ENCODE measurements at places on chromosomes 7 and 10. TPM values are rescaled to one million over a fixed set of nuclear protein-coding genes. Genes with fewer than 3 reads are reported as not detected.

DNA sequence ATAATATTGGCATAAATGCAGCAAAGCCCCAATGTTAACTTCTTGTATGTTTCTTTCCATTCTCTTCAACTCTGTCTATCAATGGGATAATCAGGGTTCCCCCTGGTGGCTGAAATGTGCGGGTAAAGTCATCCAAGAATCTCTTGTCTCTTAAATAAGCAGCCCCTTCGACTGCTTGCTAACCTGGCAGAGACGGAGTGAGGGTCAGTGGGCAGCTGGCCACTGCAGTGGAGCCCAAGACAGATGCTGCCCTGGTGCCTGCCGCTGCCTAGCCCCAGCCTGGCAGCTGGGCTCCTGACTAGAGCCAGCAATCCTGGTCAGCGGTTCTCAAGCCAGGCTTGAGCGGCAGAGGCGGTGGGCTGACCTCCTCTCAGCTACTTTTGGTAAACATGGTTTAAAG lies 248.9 kb downstream of the COBL start:
- DNase-seq = peak; percentile 41

DNA sequence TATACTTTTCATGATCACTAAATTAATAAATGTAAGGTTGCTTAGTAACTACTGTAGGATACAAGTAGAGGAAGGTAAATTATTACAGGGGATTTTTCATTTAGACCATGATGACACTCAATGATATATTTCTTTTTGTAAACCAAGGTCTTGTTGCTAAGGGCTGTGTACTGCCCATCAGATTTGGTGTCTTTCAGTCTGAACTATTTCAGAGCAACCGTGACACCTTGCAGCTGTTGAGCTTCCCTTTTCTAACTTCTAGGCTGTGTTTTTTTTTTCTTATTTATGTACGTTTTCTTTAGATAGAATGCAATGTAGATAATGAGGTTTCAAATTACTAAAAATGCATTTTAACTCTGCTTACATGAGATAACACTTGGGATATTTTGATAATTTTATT lies 292.0 kb upstream of the MBL2 start:
- DNase-seq = no peak

The NUTM2D gene
- 1.6 TPM for total RNA-seq

DNA sequence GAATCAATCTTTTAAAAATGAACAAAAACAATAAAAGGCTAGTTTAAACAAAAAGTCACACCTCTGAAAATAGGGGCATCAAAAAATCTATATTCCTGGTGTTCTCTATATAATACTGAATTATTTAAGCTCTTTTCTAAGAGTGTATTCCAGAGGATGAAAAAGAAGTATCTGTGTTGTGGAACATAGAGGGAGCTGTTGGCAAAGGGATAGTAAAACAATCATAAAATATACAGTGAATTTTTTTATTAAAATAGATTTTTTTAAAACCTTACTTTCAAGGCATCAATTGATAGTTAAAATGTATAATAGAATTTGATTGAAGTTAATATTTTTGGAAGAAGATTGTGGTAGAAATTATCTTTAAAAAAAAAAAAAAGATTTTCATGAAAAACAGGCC lies 1409.1 kb upstream of the CELF2 start:
- no peak for DNase-seq

DNA sequence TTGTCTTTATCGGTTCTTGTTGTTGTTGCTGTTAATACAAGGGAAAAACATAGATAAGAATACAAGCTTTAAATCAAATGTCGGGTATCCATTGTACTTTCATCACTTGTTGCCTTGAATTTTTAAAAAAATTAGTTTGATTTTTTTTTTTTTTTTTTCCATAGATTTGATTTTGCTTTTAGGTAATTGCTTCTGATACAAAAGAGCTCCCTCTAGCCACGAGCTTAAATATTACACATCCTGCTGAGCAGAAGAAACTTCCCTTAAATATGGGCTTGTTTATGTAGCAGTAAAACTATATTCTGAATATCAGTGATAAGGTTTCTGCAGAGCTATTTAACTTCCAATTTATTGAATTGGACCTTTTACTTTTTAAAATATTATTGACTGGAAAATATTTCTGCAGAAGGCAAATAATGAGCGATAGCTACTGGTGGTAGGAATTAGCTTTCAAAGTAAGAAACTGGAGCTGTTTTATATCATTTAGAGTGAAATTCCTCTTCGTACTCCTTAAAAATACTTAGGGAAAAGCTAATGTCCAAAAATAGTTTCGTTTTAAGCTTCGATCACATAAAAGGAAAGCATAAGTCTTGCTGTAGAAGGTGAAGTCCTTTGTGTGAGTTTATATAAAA lies 216.9 kb downstream of the POLR1F start:
- DNase-seq = peak; percentile 11

- no peak for DNase-seq
Measured at GRCh38 chr10:85317827-85318226, 989.4 kb downstream of the CCSER2 start.

DNA sequence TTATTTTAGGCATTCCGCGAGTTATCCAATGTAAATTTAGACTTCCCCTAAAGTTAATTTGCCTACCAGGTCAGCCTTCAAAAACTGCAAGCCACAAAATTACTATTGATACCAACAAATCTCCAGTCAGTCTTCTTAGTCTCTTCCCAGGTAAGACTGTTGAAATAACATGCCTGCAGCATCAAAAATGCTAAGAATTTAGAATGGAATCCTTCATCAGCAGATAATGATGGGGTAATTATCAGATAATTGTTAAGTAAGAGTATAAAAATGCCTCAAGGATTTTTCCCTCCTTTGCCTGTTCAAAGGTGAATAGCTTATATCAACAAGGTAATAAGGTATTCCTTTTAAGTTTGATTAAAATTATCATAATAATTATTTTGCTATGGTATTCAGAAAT lies 228.5 kb downstream of the BBS9 start:
- no peak for DNase-seq

- DNase-seq = no peak
Measured at GRCh38 chr7:91149341-91150246, 114.6 kb upstream of the FZD1 start.

GRCh38 chr10:84542522-84543490 lies 214.4 kb downstream of the CCSER2 start:
- DNase-seq = no peak

- DNase-seq = no peak
Measured at GRCh38 chr10:934746-935406, 3.4 kb upstream of the LARP4B start.

- DNase-seq = no peak
Measured at GRCh38 chr10:117417196-117417595, 42.0 kb upstream of the PDZD8 start.

The ATOH7 gene
- total RNA-seq = not detected

DNA sequence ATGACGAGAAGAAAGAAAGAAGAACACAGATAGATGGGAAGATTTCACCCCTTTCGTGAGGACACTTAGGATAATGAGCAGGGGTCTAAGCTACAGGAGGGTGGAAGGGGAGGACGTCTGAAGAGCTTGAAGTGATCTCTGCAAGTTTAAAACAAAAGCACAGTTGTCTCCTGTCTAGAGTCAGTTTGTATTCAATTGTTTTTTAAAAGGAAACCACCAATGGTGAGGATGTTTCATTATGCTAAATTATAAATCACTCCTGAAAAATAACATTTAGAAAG lies 85.9 kb downstream of the ADAM12 start:
- no peak for DNase-seq

The ZNF786 gene
- 4.1 TPM for total RNA-seq

The FAM25A gene
- not detected for total RNA-seq

GRCh38 chr10:117462816-117463544 lies 79.6 kb upstream of the EMX2 start:
- no peak for DNase-seq

The SLC29A4 gene
- total RNA-seq = 1.1 TPM

GRCh38 chr7:47440320-47440719 lies 141.6 kb downstream of the TNS3 start:
- DNase-seq = no peak

- DNase-seq = no peak
Measured at GRCh38 chr10:102612964-102613275, 31.4 kb upstream of the TRIM8 start.

The SAP25 gene
- total RNA-seq = 1.6 TPM

GRCh38 chr7:25541094-25541821 lies 313.0 kb upstream of the NPVF start:
- DNase-seq = no peak

GRCh38 chr7:81245353-81245752 lies 326.5 kb upstream of the SEMA3C start:
- DNase-seq = no peak

DNA sequence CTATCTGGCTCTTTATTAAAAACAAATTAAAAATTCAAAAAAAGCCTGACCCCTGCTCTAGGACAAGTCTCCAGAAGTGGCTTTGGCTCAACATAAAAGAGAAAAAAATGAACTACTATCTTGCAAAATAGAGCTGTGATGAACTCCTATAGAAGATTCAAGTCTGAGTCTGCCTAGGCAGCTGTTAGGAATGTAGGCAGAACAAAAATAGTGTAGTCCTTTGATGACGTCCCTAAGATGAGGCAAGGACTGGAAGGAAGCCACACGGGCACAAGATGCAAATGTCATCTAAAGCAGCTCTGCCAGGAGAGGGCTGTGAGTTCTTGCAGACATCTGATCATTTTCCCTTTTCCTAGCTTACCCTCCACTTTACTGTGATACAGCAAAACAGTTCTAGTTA lies 20.5 kb downstream of the ASNS start:
- no peak for DNase-seq

DNA sequence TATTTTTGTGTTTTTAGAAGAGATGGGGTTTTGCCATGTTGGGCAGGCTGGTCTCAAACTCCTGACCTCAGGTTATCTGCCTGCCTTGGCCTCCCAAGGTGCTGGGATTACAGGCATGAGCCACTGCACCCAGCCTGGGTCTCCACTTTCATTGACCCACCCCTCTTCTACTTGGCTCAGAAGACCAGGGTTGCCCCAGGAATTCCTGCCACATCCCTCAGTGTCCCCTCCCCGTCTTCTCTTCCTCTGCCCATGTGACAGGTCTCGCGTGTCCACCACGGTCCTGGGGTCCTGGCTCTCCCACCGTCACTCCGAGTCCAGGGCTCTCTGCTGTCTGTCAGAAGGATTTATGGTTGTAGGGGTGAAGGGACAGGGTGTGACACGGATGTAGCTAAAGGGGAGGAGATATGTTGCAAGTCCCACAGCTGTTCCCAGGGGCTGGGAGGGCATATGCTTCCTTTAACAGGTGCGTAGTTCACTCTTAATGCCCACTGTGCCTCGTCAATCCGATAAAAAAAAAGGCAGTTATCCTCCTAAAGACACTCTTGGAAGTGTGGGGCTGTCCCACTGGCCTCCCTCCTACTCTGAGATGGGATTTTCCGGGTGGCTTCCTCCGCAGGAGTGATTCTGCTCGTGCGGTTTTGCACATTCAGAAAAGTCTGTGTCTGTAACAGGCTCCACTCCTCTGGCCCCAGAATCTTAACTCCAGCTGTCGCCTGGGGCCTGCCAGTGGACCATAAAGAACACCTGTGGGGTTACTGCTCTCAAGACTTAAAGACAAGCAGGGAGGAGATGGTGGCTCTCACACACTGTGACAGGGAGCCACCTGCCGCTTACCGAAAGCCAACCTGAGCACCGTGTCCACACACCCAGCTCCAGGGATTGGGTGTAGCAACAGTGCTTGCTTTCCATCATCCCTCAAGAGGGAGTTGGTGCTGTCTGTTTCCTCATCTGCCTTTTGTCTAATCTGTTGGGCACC lies 36.7 kb upstream of the SHH start:
- no peak for DNase-seq

GRCh38 chr7:155356323-155357105 lies 58.8 kb downstream of the INSIG1 start:
- DNase-seq = no peak

The CHN2 gene
- total RNA-seq = not detected

DNA sequence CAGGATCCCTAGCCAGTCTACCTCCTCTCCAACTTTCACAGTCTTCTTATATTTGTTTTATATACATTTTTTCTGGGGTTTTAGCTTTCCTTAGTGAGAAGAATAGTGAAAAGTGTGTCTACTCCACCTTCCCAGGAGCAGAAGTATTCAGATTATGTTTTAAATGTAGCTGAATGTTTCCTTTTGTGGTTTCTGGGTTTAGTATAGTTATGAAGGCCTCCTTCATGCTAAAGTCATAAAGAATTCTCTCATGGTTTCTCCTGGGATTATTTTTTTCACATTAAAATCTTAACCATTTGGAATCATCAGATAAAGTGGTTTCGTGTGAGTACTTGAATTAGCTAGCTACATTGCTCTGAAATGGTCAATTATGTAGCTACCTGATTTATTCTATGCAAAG lies 50.9 kb downstream of the ANKMY2 start:
- no peak for DNase-seq

DNA sequence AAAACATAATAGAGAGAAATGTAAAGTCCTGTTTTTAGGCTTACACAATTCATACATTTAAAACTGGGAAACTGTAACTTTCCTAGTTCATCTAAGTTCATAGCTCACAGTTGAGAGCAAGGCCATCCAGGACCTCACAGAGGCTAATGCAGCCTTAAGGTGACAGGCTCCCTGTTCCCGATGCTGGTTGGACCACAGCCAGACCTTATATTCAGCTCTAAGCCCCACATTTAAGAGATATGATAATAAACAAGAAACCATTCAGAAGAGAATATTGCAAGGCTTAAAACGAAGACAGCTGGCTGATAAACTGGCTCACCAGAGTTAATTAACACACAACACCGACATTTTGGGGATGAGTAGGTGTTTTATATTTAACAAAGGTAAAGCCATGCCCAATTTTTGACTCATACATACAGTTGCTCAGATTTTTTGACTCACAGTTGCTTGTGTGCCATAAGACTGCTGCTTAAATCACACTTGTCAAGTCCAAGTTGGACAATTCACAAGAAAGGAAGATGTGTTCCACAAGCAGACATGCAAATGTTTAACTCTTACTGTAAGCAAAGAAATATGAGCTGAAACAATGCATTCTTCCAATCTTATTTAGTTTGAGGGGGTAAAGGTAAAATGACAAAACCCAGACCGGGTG lies 41.1 kb upstream of the TMEM213 start:
- no peak for DNase-seq

DNA sequence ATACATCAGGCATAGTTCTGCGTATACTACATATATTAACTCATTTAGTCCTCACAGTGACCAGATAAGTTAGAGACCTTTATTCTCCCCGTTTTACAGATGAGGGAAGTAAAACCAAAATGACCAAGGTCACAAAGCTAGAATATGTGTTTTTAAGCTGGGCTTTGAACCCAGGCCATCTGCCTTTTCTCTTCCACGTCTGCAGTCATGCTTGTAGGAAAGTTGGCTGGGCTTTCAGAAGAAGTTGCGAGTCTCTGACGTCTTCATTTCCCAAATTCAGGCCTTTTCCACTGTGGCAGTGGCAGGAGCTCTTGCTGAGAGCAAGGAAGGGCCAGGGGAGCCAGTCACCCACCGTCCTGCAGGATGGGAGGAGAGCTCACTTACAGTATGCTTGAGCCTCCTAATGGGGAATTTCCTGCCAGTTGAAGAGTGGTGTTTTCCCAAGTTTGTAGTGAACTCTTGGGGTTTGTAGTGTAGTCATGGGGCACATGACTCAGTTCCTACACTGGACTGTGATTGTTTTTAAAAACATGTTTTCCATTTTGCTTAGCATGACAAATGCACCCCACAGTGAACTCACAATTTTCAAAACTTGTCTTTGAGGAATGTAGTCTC lies 34.2 kb downstream of the CYP17A1 start:
- DNase-seq = peak; percentile 85

The MGMT gene
- total RNA-seq = 0.61 TPM

The ACTA2 gene
- 23.6 TPM for total RNA-seq

- DNase-seq = no peak
Measured at GRCh38 chr7:43850348-43851116, 18.8 kb downstream of the MRPS24 start.
